ENCODE measurements at places on chromosomes 16 and 17. TPM values are rescaled to one million over a fixed set of nuclear protein-coding genes. Genes with fewer than 3 reads are reported as not detected.

The KDM6B gene
- total RNA-seq, result 11.3 TPM

The KRT25 gene
- total RNA-seq, result not detected

The OR1A1 gene
- not detected for total RNA-seq

DNA sequence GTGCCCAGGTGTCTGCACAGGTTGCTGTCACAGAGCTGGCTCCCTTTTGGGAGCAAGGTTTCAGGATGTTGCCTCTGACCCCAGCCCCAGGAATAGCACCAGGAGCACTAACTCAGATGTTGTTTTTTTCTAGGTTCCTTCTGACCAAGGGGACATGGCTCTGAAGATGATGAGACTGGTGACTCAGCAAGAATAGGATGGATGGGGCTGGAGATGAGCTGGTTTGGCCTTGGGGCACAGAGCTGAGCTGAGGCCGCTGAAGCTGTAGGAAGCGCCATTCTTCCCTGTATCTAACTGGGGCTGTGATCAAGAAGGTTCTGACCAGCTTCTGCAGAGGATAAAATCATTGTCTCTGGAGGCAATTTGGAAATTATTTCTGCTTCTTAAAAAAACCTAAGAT lies 28.1 kb downstream of the SCPEP1 start:
- no peak overlapping the region for H3K27ac ChIP-seq
- no peak for DNase-seq
- no peaks in the 10 kb centered on the region for H3K27me3 ChIP-seq
- no peak overlapping the region for H3K4me3 ChIP-seq
- H3K36me3 ChIP-seq, result no peaks in the 10 kb centered on the region

GRCh38 chr17:21089933-21090901 lies 36.5 kb upstream of the DHRS7B start:
- no peaks in the 10 kb centered on the region for H3K27me3 ChIP-seq
- DNase-seq, result no peak
- H3K4me1 ChIP-seq, result no peaks in the 10 kb centered on the region
- H3K36me3 ChIP-seq, result no peaks in the 10 kb centered on the region
- no peak overlapping the region for H3K27ac ChIP-seq

DNA sequence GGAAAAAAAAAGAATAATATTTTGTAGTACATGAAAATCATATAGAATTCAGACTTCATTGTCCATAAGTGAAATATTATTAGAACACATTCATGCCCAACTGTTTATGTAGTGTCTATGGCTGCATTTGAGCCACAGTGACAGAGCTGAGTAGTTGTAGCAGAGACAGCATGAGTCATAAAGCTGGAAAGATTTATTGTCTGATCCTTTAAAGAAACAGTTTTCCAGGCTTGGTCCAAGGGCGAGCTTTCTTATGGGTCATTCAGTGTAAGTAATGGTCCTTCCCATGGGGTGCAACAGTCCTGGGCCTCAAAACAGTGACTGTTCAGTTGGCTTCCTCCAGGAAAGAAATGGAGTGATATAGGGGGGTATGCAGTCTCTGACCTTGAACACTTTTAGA lies 260.2 kb downstream of the HS3ST4 start:
- no peak overlapping the region for H3K27ac ChIP-seq
- no peaks in the 10 kb centered on the region for H3K36me3 ChIP-seq
- H3K4me1 ChIP-seq, result no peaks in the 10 kb centered on the region
- H3K27me3 ChIP-seq, result no peaks in the 10 kb centered on the region

- H3K27me3 ChIP-seq, result no peaks in the 10 kb centered on the region
- no peaks in the 10 kb centered on the region for H3K4me1 ChIP-seq
- H3K36me3 ChIP-seq, result no peaks in the 10 kb centered on the region
- H3K4me3 ChIP-seq, result no peak overlapping the region
Measured at GRCh38 chr17:6021011-6021400, 49.2 kb upstream of the WSCD1 start.

- H3K27ac ChIP-seq, result peak overlapping the region; percentile 87
- H3K27me3 ChIP-seq, result no peaks in the 10 kb centered on the region
- no peaks in the 10 kb centered on the region for H3K4me1 ChIP-seq
- peak overlapping the region; percentile 95 for H3K4me3 ChIP-seq
- H3K36me3 ChIP-seq, result no peaks in the 10 kb centered on the region
Measured at GRCh38 chr17:17971431-17972125, 622 bp downstream of the TOM1L2 start.
